Tibial artery (tissue), 4 donors: ENCODE measurements at places on chromosomes 13 and 19.

DNA sequence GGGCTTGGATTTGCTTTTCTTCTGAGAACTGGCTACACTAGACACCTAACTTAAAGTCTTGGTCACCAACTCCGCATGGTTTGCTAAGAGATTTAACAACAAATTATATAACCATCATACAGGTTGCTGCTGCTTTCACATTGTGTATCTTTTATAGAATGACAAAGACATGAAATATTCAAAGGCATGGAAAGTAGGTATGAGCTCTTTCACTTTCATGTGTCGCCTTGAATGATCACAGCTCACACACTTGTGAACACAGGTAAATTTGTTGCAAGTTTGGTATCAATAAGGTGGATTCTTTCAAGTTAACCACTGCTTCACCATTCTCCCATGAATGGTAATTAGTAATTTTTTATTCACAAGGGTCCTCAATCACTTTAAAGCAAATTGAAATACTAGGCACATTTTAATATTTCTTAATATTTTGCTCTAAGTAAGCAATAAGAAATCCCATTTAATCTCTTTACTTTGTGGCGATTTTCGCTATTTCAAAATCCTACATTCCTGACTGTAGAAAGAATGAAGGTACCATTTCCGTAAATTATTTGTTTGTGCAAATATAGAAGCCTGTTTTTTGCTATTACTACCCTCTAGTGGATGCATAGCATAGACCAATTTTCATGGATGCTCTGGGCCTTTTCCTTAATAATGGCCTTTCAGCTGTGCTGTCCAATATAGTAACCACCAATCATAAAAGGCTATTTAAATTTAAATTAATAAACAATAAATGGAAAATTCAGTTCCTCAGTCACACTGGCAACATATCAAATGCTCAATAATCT, 45.5 kb upstream of the FREM2 start:
- DNase-seq, result no peak

- no peak for DNase-seq
Observed at GRCh38 chr19:8069096-8069973, 16.8 kb downstream of the CCL25 start.

GRCh38 chr19:12098040-12098439, 33.5 kb downstream of the ZNF844 start:
- no peak for DNase-seq

GRCh38 chr19:4086411-4086867, 19.7 kb upstream of the ZBTB7A start:
- no peak for DNase-seq

DNA sequence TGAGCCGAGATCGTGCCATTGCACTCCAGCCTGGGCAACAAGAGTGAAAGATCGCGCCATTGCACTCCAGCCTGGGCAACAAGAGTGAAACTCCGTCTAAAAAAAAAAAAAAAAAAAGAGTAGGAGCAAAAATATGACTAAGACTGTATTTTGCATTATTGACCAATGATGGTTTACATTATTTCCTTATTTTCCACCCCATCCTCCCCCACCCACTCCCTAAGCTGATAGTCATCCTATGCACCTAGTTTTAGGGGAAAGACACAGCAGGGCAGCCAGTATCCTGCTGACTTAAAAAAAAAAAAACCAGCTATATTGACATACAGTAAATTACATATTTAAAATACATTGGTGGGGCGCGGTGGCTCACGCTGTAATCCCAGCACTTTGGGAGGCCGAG, 25.1 kb downstream of the VAV1 start:
- no peak for DNase-seq

DNA sequence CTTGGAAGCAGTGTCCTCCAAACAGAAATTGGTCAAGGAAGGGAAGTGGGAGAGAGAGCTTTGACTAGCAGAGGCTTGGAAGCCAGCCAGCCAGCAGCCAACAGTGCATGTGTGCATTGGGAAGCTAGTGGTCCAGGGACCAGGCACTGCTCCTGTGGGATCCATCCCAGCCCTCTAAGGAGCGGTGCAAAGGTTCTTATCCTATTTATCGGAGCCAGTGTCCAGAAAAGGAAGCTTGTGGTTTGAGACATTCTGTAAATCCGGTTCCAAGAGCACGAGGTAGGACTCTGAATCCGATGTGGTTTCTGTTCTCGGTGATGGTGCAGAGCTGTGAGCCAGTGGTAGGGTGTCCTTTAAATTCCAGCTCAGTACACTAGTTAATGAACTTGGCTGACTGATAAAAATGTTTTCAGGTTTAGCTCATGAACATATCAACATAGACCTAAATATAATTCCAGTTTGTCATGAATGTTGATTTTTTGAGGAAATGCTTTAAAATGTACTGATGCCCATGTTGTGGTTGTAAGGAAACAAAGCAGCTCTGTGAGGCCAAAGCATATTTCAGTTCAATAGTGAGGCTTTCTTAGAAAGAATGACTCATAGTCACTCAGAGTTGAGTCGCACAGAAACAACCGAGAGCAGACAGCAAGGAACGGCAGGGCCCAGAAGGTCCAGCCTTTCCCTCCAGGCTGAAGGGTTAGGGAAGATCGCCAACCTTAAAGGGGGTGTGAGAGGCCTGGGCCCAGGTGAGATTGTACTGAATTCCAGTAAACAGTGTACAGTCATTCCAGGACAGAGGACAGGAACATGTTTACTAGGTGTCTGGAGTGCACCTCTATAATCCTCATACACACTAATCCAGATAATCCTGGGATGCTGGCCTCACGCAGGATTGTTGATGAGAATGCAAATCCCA, 21.5 kb upstream of the GARRE1 start:
- DNase-seq, result peak; percentile 71

DNA sequence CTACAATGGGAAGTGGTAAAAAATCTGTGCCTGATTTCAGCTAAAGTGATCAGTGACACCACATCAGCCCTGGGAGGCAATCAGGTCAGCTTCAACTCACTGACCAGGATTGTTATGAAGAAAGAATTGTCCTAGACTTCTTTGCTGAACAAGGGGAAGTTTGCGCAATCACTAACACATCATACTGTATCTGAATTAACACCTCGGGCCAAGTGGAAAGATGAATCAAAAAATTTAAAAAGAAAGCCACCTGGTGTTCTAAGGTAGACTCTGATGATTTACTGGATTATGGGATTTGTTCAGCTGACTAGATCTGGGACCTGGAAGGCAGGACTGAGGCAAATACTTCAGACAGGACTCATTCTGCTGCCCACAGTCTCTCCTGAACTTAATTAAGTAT, 161.8 kb downstream of the DIAPH3 start:
- no peak for DNase-seq

DNA sequence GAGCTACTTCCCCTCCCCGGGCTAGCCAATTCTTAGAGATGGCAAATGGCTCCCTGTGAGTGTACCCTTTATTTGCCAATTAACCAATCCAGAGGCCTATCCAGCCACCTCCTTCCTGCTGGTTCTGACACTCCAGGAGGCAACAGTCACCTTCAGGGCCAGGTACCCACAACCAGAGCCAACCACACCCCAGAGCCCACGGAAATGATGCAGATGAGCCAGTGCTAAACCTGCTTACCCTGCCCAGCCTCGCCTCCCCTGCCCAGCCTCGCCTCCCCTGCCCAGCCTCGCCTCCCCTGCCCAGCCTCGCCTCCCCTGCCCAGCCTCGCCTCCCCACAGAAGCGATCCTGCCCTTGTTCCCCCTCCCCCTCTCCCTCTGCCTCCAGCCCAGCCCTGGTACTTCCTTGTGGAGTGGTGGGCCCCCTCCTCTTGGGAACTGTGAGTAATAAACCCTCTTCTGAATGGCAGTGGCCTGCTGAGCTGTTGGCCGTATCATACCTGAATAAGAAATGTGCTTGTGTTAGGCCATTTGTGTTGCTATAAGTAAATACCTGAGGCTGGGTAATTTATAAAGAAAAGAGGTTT, 173.8 kb upstream of the RNF113B start:
- no peak for DNase-seq

GRCh38 chr13:60990032-60990733, 425.5 kb downstream of the PCDH20 start:
- no peak for DNase-seq

GRCh38 chr19:28730791-28731512, 482.0 kb downstream of the UQCRFS1 start:
- no peak for DNase-seq

GRCh38 chr19:51688671-51689571, 4.2 kb upstream of the SPACA6 start:
- DNase-seq, result peak; percentile 90

DNA sequence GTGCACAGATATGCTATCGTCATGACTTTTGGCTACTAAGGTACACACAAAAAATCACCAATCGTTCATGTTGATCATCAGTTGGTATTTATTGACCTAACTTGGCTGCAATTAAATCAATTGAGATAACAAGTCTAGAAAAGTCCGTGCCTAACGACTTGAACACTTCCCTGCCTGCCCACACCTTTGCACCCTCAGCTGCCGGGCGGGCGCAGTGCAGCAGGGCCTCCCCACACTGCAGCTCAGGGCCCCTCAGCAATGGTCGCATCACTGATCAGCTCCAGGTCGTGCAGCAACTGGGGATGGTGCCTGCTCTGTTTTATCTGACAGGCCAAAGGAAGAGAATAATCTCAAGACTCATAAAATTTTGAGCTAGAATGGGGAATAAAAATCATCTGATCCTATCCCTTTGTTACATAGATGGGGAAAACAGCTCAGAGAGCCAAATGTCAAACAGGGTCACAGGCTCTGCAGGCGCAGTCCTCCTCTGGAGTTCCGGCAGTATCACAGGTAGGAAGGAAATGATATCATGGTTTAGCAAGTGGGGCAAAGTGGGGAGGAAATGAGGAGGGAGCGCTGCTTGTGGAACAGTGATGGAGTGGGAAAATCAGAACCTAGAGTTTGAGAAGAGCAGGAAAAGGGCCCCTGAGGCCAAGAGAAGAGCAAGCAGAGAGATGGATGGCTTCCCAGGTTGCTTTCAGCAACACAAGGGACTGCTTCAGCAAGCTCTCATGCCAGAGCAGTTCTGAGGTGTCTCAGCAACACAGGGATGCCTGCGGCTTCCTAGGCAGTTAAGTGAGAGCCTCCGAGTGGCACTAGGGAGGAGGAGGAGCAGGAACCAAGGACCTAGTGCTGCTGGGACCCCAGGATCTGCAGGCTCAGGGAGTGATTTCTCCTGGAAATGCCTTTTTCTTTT, 57.5 kb downstream of the SLC7A1 start:
- no peak for DNase-seq

DNA sequence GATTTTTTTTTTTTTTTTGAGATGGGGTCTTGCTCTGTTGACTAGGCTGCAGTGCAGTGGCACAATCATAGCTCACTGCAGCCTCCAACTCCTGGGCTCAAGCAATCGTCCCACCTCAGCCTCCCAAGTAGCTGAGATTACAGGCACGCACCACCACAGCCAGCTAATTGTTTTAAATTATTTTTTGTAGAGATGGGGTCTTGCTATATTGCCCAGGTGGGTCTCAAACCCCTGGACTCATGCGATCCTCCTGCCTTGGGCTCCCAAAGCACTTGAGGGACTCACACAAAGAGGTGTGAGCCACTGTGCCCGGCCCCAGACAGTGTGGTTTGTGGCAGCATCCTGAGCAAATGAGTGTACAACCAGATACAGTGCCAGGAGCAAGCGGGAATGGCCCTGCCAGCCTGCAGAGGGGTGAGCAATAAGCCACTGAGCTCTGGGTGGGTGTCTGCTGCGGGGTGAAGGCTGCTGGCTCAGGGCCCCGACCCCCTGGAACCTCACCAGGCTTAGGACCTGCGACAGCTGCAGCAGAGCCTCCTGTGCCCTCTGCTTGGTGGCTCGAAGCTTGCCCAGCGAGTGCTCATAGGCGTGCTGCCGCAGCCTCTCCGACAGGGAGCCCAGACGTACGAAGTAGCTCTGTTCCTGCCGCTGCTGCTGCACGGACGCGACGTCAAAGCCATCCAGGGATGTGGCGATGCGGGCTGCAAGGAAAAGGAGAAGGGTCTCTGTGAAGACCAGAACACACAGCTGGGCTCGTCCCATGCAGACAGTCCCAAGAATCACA, 15.9 kb upstream of the TICAM1 start:
- no peak for DNase-seq

DNA sequence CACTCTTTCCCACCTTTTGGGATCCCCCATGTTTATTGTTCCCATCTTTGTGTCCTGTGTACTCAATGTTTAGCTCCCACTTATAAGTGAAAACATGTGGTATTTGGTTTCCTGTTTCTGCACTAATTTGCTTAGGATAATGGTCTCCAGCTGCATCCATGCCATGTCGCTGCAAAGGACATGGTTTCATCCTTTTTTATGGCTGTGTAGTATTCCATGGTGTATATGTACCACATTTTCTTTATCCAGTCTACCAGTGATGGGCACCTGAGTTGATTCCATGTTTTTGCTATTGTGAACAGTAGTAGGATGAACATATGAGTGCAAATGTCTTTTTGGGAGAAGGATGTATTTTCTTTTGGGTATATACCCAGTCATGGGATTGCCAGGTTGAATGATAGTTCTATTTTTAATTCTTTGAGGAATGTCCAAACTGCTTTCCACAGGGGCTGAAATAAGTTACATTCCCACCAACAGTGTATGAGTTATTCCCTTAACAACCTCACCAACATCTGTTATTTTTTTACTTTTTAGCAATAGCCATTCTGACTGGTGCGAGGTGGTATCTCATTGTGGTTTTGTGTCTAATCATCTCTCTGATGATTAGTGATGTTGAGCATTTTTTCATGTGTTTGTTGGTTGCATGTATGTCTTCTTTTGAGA, 55.7 kb upstream of the MEDAG start:
- DNase-seq, result no peak

DNA sequence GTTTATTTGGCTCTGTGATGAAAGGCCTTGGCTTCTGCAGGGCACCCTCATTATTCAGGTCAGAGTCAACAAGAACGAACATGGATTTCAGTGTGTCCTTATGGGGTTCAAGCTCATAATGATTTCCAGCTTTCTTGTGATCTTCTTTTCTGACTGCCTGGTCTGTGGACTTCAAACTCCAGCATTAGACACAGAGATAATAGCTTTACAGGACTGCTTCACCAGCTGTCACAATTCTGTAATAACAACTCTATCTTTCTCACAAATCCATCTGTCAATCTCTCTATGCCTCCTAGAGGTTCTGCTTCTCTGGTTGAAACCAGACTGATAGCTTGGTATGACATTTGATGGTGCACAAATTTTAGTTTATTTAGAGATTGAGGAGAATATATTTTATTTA, 13.1 kb upstream of the SLITRK6 start:
- DNase-seq, result no peak
